ENCODE measurements at places on chromosomes 6 and 20.
A peak's percentile ranks its signal among the peaks of the same experiment; 100 is the strongest.

DNA sequence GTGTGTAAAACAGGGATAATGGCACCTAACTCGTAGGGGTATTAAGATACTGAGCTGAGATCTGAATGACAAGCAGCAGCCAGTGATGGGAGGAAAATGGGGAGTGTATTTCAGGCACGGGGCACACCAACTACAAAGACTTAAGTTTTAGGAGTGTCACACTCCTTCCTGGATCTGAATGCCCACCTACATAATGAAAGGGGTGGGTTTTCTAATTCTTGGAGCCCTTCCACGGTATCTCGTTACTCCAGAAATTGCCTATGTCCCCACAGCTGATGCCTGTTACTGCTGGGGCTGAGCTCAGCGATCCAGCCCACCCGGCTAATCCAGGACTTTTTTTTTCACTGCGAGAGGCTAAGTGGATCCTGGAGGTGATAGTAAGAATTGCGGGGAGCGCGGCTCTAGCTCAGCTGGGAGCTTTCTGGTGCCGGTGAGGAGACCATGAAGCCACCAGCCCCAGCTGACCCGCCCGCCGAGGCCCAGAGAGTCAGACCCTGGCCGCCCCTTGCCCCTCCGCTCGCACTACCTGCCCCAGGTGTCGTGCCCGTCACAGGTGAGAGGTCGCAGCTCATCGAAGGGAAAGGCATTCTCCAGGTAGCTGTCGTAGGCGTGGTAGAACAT, 727 bp downstream of the EDEM2 start:
- DNase-seq: peak; percentile 23

DNA sequence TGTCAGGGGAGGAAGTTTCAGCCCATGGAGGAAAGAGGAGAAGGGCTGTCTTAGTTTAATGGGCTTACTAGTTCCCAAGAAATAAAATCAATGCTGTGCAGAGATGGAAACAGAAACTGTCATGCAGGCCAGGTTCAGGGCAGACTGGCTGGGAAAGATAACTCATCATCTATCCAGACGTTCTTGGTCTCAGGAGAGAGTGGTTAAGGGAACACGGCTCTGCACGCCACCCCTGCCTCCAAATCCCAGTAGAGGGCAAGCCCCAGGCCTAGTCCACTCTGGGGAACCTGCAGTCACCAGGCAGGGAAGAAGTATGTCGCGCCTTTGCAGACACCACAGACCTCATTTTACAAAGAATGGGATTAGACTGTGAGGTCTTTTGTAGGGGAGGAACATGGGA, 12.5 kb downstream of the ALDH8A1 start:
- no peak for DNase-seq

DNA sequence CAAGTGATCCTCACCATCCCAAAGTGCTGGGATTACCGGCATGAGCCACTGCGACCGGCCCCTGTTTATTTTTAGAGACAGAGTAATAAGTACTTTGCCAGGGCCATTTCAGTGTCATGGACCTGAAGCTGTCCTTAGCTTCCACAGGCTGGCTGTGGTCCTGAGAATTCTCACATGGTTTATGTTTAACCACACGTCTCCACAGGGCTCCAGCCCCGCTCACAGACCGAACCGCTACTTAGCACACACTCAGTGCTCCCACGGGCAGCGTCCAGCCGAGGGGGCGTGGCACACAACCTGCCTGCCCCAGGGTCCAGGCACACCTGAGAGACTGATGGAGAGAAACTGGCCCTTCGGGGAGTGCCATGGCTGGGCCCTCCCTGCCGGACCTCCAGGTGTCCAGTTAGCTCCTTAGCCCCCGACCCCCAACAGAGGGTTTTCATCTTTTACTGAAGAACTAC, 11.7 kb downstream of the ACSS1 start:
- DNase-seq: no peak

DNA sequence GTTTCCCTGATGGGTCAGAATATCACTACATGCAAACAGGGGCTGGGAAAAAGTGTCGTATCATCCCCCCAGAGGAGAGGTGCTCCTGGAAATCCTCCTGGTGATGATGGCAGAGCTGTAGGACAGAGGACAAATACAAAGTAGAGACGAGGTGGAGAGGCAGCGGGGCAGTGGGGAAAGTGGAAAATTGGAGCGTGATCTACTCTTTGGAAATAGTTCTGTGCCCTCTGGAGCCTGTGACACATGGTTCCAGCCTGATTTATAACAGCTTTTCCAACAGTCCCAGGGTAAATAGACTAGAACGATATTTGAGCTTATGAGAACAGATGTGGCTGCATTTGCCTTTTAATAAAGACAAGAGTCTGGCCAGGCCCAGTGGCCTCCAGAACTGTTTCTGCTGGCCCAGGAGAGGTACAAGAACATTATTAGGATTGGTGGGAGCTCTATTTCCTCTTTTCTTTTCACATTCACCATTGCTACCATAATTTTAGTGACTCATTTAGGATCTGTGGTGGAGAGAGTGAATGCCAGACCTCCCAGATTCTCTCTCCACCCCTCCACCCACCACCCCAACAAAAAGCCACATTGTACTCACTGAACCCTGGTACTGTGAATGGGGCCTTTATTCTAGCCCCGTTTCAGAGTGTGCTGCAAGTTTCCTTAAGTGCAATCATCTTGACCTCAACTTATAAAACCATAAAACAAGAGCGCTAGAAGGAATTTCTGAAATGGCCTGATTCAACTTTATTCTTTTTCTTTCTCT, 78.3 kb downstream of the BTBD3 start:
- no peak for DNase-seq

DNA sequence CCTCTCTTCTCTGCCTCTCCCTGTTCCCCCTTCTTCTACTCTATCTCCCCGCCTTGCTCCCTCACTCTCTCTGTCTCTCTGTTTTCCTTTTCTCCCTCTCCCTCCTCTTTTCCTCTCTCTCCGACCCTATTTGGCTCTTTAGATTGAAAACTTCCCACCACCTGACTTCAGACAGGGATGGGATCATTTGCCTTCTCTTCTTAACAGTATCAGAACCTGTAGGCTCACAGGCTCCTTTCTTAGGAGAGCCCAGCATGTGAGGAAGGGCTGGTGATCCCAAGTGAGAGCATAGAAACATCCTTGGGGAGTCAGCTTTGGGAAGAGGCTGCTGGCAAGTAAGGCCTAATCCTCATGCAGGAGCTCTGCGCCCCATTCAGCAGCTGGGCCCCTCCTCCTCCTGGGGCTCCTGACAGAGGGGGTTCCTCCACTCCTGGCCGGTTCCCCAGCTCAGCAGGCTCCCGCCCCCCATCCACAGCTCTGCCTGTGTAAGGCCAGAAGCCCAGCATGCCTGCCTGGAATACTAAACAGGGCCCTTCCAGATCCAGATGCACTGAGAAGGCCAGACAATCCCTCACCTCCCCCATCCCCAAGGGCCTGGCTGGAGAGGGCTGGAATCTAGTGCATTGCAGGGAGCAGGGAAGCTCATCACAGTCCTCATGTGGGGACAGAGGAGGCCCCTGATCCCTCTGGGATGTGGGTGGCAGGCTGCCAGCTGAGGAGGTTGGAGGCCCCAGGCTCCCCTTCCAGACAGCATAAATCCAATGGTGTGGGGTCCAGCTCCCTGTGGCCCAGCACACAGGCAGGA, 93.4 kb downstream of the PTPRT start:
- DNase-seq: no peak

DNA sequence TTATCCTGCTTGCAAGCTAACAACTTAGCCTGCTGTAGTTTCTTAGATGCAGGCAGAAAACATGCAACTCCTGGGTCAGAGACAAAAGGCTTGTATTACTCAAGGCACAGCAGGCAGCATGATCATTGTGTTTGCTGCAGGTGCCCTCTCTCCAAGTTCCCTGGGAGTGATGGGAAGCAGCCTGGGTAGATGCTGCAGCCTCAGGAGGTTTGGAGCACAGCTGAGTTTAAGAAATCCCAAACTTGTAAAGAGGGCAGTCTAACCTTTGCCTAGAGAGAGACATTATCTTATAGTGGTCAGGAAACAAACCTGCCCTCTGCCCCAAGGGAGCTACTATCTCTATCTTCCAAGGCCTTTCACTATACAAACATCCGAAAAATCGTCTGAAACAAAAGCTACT, 61.1 kb downstream of the PFDN4 start:
- DNase-seq: no peak

DNA sequence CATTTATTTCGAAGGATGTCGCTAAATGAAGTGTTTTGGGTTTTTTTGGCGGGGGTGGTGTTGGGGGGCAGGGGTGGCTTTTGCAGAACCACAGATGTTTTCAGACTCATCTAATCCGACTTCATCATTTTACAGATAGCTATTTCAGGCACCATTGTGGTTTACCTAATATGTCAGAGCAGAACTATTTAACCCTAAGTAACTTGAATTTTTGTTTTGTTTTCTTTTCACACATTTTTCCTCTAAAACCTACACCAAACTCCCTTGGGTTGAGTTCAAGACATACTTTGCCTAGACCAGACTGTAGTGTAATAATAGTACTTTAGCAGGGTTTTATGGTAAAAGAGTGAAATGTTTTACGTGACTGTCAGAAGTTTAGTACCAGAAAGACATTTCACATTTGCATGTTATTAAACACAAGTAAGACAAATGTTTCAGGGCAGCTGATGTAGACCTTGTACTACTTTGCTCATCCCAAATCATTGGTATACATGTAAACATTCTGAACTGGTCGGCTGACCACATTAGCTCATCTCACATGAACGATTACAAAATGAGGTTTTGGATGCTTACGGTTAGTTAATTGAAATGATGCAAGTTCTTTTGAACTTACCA, 37.7 kb downstream of the MAP3K4 start:
- DNase-seq: no peak

DNA sequence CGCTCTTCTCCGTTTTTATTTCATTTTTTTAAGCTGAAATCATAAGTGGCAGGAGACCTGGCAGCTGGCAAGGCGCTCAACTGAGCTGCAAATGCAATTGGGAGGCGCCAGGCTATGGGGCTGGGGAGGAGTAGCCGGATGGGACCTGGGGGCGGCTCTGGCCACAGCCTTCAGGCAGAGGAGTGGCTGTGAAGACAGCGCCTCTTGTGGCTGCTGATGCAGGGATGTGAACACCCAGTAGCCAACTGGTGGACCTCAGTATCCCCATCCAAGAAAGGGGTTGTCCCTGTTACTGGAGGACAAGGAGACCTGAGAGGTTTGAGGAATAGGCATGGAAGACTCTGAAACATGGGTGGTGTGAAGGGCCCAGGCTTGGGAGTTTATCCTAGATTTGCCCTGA, 12.6 kb downstream of the KCNK17 start:
- DNase-seq: no peak

DNA sequence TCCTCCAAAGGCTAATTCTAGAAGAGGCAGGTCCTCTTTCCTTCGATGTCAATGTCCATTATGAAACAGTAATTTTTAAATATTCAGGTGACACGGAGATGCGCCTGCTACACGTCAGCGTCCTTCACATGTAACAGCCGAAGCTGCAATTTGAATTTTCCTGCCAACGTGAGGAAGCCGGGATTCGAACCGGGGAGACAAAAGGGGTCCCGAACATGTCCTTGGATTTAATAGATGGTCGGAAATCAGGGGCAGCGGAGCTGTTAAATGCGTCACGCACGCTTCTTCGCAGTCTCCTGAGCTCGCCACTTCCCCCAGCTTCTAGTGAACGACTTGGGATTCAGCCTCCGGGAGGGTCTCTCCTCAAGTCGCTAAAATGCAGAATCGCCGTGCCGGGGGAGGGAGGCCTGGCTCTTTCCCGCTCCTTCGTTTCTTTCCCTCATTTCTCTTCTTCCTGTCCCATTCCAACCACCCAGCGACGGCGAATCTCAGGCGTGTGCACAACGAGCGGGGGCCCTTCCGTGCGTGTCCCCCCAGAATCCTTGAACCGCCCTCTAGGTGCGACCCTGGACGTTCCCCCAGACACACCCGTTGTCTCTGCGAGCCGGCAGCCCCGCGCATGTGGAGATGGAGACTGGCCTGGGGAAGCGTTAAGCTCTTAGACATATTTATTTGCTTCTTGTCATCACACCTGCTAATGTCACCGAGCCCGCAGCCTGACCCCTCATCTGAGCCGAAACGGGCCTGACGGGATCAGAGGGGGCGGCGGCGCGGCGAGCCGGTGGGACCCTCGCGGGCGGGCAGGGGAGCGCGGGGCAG, 1.3 kb upstream of the FOXC1 start:
- DNase-seq: no peak

GRCh38 chr20:6058684-6059295, 4.9 kb upstream of the LRRN4 start:
- DNase-seq: no peak

DNA sequence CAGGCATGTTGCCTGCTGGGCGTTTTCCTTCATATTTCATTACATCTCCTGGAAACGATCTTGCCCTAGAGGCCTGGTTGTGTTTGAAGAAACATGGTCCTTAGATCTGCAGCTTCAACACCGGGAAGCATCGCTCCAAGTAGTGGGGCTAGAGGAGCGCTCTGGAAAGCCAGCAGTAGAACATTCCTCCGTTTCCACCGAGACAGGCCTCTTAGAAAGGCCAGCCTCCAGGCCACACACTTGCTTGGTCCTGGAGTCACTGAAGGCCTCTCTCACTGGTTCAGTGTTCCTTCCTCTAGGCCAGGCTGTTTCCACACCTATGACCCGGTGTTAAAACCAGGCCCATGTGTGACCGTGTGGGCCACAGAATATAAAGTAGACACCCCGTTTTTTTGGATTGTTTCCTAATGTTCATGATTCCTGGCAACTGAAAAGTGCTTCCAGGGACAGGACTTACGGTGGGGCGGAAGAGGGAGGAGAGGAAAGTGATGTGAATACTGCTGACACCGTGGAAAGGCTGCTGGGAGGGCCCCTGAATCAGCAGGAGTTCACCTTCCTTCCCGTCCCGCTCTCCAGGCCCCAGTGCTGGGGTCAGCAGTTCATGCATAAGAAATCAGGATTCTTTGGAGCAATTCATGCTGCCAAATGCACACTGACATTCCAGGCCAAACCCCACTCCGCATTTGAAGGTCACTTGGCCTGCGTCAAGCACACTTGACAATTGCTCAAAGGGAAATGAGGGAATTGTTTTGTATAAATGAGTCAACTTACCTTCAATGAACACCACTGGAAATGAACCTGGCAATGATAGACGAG, 83.8 kb downstream of the IYD start:
- DNase-seq: no peak

- DNase-seq: no peak
Measured at GRCh38 chr6:150078788-150079187, 9.9 kb upstream of the ULBP3 start.

GRCh38 chr20:51211191-51211590, 188.3 kb upstream of the KCNG1 start:
- DNase-seq: no peak

DNA sequence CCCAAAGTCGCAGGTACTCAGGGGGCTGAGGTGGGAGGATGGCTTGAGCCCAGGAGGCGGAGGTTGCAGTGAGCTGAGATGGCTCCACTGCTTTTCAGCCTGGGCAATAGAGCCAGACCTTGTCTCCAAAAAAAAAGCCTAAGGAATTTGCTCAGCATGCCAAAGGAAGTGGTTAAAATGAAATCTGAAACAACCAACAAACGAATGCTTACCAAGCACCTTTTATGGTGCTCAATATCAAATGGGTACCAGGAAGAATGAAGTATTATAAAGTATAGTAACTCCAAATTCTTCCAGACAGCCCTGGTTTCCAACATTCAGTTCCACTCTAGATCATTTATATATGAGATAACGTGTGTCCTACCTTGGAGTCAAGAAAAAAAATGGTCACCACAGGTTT, 14.0 kb downstream of the GMDS start:
- no peak for DNase-seq

- DNase-seq: no peak
Measured at GRCh38 chr6:94357381-94357980, 938.1 kb upstream of the EPHA7 start.

GRCh38 chr6:163897030-163897429, 482.5 kb downstream of the QKI start:
- no peak for DNase-seq

- no peak for DNase-seq
Measured at GRCh38 chr6:89084954-89085353, 4.4 kb downstream of the PNRC1 start.
